ENCODE measurements at places on chromosomes 5 and 9.

GRCh38 chr5:178143901-178144300, 9.8 kb downstream of the NHP2 start:
- DNase-seq, result peak; percentile 87

DNA sequence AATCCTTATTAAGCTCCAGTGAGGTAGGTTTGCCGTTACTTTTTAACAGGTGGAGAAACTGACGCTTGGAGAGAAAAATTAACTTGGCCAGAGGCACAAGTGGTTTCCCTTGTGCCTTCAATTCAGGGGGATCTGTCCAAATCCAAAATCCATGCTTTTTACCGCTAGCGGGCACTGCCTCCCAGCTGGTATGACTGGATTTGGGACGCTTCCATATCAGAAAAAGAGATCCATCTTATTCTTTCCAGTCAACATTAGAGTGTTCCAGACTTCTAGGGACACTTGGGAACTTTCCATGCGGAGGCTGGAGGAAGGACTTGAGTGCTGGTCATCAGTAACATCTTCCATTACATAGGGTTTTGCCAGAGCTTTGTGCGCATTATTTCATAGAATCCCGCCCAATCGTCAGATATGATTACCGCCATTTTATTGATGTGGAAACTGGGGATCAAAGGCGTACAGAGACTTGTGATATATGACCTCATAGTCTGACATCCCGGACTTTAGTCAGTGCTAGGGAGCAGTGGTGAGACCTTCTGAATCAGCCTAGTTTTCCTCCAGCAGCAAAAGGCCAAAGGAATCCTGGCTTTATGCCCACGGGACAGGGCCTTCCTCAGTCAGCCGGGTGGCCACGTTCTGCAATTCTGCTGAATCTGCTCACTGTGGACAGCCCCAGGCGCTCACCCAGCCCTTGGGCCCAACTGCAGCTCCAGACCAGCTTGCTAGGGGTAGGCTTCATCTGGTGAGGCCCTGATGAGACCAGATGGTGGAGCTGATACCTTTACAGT, 1.1 kb upstream of the GNPDA1 start:
- peak; percentile 73 for DNase-seq

DNA sequence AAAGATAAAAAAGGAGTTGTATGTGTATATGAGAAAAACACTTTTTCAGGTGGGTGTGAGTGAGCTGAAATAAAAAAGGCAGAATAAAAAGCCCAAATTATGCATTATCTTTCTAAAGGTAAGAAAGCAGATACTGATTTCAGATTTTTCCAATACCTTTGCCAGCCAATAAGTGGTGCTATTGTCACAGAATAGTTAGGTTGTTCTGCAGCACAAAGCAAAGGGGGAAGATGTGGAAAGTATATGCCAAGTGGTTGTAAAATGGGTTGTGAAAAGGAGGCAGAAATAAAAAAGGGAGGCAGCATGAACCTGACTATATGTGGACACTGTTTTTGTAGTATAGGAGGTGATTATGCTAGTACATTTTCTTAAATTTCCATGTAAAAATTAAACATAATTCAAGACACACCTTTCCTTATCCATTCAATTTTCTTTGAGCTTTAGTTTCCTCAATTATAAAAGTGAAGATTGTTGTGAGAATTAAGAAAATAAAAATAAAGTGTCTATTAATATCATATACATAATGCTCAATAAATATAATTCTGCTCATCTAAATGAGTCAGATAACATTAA, 106.7 kb downstream of the SMIM15 start:
- no peak for DNase-seq

- DNase-seq, result no peak
Observed at GRCh38 chr5:112886975-112887374, 25.9 kb downstream of the SRP19 start.

- DNase-seq, result no peak
Observed at GRCh38 chr9:133428617-133429101, 6.5 kb downstream of the ADAMTS13 start.

Data from Right ventricle myocardium inferior (tissue), 1 donor.